ENCODE measurements at places on chromosomes 12 and 14. TPM values are rescaled to one million over a fixed set of nuclear protein-coding genes. Genes with fewer than 3 reads are reported as not detected.

Gene ANKS1B
- polyA plus RNA-seq: 5.4 TPM

DNA sequence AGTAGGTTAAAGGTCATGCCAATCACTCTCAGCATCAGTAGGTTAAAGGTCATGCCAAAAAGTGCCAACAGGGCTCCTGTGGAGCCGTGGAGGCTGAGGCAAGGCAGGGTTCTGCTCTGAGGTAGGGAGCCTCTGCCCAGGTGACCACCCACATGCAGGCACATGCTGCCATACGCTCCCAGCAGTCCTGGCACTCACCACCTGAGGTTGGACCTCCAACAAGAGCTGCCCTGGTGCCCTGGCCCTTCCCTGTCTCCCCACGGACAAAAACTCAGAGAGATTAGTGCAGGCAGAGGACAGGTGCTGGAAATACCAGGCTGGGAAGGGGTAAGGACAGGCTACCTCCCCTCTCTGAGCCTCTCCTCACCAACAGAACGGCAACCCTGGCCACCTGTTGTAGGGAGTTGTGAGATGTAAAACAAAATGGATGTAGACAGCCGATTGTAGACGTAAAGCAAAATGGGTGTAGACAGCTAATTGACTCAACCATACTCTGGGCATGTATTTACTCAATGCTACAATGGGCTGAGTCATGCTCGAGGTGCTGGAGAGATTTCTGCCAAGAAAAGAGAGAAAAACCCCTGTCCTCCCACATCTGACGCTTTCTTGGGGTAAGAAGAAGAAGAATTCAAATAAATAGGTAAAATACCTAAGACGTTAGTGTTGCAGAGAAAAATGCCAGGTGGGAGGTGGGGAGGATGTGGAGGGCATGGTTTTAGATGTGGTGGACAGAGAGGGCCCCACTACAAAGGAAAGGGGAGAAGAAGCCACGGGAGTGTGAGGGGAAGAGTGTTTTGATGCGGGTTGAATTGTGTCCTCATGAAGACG lies 32.4 kb downstream of the LTBP2 start:
- DNase-seq: no peak

DNA sequence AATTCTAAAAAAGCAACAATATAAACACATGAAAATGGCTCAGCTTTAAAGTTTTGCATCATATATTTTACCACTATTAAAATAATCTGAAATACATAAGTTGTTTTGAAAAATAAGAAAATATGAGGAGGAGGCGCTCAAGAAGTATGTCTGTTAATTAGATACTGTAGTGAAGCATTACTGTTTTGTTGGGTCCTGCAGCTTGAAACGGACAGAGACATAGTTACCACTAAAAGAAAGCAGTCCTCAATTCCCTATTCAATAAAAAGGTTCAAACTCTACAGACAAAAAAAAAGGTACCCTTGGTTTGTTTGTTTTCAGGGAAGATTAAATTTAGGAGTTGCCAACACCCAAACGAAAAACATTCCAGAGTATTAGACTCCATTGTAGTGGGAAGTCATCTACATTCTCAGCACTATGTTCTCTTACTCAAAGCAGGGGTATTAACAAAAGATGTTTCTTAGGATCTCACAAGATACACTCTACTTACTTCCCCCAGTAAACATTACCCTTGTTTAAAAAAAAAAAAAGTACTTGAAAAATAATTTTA lies 3.0 kb downstream of the PAWR start:
- DNase-seq: no peak

- DNase-seq: no peak
These were observed 31.6 kb upstream of the AMIGO2 start for GRCh38 chr12:47111392-47111778.

DNA sequence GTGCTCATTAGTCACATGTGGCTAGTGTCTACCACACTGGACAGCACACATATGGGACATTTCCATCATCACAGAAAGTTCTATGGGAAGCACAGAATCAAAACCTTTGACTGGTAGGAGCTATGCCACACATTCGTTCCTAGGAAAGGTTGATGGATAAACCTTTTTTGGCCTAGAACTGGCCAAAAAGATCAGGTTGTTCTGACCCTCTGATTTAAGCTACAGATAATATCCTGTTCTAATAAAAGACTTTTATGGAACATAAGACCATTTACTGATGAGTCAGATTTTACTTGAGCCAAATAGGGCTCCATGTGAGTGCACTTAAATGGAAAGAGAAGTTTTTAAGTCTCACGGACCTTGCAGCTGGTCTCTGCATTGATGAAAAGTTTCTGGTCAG lies 143.2 kb downstream of the SLC15A4 start:
- no peak for DNase-seq

GRCh38 chr12:59088673-59089072 lies 168.4 kb upstream of the LRIG3 start:
- no peak for DNase-seq

- no peak for DNase-seq
These were observed 442.5 kb downstream of the KCNH5 start for GRCh38 chr14:62602712-62603111.

Gene TAS2R8
- not detected for polyA plus RNA-seq

GRCh38 chr14:92037989-92038388 lies 1.9 kb downstream of the TRIP11 start:
- no peak for DNase-seq

- no peak for DNase-seq
These were observed 214.4 kb upstream of the ALG10B start for GRCh38 chr12:38102197-38102596.

- no peak for DNase-seq
These were observed 28.7 kb downstream of the PPP2R5C start for GRCh38 chr14:101790232-101790631.

DNA sequence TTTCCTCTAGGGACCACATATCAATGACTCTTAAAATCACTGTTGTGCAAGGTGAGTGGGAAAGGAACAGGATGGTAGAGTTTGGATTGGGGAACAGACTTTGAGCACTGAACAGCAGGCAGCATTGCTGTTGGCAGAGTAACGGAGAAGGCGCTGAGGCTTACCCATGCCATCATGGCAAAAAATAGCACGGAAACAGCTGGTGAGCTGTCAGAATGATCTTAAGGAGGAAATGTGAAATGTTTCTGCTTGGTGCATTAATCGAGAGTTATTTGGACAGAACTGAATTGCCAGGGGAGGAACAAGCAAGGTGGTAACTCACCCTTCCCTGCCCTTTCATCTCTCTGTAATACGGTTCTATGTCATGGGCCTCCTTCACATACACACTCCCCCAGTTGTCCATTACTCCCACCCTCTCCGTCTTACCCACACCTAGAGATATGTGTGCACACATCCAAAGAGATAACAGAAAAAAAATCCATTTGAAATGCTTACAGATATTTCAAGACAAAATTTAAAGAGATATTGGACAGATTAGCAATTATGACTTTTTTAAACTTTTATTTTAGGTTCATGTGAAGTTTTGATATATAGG lies 572.5 kb downstream of the DIO2 start:
- DNase-seq: peak; percentile 50

DNA sequence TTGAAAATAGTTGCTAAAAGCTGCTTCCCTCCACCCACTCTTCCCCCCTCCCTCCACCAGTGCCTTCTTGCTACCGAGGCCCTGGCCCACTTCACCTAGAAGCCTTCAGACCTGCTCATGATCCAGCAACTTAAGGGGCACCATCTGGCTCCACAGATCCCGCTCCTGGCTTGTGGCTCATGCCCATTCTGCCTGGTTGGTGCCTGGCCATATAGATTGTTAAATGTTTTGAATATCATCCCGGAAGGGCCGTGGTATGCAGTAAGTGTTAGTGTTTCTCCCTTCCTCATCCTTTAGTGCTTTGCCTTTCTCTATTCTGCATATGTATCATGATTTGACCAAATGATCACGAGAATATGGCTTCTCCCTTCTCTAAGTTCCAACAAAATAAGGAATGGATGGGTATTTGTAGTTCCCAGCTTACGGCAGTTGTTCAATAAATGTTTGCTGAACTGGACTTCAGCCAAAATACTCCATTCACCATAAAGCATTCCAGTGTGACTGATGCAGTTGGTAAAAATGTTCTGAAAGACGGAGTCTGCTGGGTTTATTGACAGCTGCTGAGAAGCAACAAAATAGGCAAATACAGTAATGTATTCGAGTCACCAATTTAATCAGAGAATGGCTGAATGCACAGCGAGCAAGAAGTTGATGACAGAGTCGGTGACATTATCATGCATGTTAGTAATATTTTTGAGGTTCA lies 30.7 kb downstream of the GRIP1 start:
- DNase-seq: no peak

Gene LMNTD1
- not detected for polyA plus RNA-seq

- DNase-seq: no peak
These were observed 163.4 kb upstream of the RTL1 start for GRCh38 chr14:101066826-101067510.

DNA sequence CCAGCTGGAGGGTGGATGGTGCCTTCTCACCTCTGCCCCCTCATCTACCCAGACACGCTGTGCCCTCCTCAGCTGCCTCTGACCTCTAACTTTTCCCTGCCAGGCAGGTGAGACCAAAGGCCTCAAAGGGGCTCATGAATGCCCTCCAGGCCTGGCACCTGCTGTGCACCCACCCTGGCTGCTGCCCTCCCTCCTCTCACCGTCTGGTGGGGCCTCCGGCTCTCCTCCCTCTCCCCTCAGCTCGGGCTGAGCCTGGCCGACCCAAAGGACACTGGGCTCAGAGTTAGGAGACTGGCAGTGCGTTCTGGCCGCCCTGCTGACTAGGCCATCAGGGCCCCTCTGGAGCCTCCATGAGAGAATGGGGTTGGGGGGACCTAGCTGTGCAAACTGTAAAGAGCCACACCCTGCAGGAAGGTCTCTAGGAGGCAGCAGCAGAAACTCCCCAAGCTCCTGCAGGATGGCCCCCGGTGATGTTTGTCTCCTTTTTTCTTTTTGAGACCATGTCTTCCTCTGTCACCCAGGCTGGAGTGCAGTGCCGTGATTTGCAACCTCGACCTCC lies 40.3 kb upstream of the PPP1R13B start:
- no peak for DNase-seq

Gene CCDC177
- polyA plus RNA-seq: 0.18 TPM

- no peak for DNase-seq
These were observed 141.2 kb downstream of the SYNE2 start for GRCh38 chr14:63993992-63994391.

Gene CMTM5
- polyA plus RNA-seq: 2.6 TPM

- DNase-seq: no peak
These were observed 52.5 kb downstream of the DUSP16 start for GRCh38 chr12:12510141-12510540.

DNA sequence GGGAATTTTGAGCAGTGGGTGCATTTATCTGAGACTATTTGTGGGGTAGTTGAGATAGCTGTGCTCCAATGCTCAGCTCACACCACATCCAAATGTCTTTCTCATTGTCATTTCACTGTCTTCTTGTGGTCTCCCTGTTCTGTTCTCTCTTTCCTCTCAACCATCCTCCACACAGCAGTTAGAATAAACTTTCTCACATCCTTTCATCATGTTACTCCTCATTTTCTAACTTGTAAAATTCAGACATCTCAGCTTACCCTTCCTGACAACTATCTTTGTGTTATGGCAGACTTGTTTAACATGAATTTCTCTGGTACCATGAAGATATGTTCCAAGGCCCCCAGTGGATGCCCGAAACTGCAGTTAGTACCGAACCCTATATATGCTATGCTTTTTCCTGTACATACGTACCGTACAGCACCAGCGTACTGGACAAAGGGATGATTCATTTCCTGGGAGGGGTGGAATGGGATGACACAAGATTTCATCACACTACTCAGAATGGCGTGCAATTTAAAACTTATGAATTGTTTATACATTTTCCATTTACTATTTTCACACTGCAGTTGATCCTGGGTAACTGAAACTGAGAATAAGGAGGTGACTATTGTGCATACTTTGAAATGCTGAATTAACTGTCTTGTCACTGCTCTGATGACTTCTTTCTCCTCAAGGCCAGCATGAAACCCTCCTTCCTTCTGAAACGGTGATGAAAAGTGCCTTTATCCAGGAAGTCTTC lies 177.1 kb upstream of the SLC38A2 start:
- DNase-seq: no peak

DNA sequence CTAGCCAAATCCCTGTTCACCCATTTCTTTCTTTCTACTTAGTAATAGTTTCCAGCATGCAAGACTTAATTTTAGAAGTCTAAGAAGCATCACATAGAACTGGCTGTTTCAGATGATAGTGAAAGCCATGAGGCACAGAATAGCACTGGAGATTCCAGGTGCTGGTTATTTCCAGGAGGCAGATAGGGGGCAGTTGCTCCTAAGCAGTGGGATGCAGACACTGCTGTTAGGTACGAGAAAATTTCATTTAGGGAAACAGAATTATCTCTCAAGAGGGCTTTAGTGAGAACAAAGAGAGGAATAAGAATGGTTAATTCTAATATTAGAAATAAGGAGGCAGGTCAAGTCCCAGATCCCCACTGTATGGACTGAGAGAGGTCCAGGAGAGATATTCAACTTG lies 3.6 kb upstream of the MDGA2 start:
- no peak for DNase-seq

Gene WDR89
- polyA plus RNA-seq: 23.1 TPM

GRCh38 chr12:103929046-103929783 lies 995 bp upstream of the HSP90B1 start:
- DNase-seq: peak; percentile 91

GRCh38 chr12:95204141-95204866 lies 13.0 kb downstream of the FGD6 start:
- DNase-seq: no peak

Gene KCNA5
- polyA plus RNA-seq: 1.6 TPM

Gene DPF3
- 3.6 TPM for polyA plus RNA-seq

- no peak for DNase-seq
These were observed 416.3 kb upstream of the ATP2B1 start for GRCh38 chr12:90124914-90125313.

Gene LRRC10
- polyA plus RNA-seq: not detected

DNA sequence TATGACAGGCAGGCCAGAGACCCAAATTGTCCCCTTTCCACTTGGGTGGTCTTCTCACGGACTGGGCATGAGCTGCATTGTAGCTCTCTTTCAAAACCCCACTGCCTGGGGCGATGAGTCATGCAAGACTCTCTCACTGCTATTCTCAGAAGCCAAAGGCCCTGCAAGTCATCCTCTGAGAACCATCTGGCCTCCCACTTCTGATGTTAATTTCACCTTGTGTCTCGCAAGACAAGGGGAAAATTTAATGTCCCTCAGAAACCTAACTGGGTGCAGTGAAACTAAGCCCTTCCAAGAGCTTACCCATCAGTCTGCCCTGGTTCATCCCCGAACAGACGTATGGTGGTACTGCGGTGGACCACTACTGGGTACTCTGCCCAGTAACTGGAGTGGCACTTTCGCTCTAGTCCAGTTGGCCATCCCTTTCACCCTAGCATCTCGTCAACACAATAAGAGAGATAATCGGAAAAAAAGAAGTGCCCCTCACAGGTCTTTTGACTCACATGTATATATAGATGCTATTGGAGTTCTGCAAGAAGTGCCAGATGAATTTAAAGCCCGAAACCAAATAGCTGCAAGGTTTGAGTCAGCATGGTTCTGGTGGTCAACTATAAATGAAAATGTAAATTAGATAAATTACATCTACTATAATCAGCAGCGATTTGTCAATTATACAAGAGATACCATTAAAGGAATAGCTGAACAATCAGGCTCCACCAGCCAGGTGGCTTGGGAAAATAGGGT lies 31.3 kb upstream of the LALBA start:
- no peak for DNase-seq

GRCh38 chr12:30631740-30632139 lies 63.9 kb downstream of the IPO8 start:
- DNase-seq: no peak

GRCh38 chr12:86445356-86445755 lies 189.2 kb upstream of the MGAT4C start:
- DNase-seq: no peak
